ENCODE measurements at places on chromosomes 16 and 17.

DNA sequence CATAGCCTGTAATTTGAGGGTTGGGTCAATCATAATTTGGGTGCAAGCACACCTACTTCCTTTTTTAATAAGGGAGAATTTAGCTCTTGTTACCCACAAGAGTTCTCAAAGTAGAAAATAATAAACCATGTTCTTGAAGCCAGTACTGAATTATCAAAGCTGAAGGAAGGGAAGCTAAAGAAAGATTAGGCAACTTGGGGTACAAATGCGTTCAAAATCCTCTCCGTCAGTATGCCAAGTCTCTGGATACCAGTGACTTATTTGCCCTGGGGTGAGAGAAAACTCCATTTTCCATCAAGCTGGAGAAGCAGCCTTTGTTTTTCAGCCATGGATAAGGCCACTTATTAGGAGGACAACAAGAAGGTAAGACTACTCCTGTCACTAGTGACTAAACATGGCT, 23.5 kb upstream of the DHRS13 start:
- DNase-seq = no peak

GRCh38 chr17:73546114-73546513, 98.1 kb downstream of the SDK2 start:
- no peak for DNase-seq

GRCh38 chr17:19706791-19707727, 9.3 kb downstream of the SLC47A2 start:
- no peak for DNase-seq

DNA sequence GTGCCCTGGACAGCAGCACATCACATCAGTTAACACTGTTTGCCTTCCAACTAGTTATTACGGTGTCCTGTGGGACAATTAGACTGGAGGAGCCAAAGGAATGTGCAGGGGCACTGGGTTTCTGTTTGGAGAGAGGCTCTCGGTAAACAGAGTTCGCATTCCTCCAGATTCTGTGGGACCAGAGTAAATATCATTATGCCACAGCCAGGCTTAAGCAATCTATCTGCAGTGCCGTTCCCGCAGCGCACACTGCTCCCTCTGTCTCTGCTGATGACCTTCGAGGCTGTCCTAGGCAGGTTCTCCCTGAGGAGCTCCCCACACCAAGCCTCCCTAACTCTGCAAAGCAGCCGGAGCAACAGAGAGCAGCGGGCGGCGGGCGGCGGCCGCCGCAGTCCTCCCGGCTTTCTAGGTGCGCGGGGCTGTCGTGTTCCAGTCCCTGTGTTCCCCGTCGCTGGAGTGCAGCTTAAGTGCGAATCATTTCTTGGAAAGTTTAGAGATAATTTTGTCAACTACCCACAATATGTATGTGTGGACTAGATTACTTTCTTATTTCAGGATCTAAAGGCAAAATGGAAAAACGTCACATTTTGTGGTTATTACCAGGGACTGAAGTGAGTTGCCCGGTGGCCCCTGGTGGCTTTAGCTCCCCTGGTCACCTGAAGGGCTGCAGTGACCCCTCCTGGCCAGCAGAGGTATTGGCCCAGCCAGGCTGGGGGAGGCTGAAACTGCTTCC, 43.3 kb downstream of the PGS1 start:
- DNase-seq = no peak

DNA sequence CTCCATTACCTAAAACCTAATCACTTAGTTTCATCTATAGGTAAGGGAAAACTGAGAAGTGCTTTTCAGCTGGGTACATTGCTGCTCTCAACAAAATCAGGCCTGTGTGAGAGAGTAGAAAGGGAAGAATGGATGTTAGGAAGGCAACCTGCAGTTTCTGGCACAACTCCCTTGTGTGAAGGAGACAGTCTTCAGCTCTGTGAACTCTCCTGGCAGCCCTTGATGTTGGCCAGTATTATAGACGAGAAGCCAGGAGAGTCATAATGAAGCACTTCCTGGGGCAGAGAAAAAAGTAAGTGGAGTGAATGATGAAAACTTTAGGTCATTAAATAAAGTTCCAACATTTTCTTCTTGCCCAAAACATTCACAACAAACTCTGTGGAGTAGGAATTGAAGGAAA, 260.1 kb downstream of the IRX3 start:
- no peak for DNase-seq

DNA sequence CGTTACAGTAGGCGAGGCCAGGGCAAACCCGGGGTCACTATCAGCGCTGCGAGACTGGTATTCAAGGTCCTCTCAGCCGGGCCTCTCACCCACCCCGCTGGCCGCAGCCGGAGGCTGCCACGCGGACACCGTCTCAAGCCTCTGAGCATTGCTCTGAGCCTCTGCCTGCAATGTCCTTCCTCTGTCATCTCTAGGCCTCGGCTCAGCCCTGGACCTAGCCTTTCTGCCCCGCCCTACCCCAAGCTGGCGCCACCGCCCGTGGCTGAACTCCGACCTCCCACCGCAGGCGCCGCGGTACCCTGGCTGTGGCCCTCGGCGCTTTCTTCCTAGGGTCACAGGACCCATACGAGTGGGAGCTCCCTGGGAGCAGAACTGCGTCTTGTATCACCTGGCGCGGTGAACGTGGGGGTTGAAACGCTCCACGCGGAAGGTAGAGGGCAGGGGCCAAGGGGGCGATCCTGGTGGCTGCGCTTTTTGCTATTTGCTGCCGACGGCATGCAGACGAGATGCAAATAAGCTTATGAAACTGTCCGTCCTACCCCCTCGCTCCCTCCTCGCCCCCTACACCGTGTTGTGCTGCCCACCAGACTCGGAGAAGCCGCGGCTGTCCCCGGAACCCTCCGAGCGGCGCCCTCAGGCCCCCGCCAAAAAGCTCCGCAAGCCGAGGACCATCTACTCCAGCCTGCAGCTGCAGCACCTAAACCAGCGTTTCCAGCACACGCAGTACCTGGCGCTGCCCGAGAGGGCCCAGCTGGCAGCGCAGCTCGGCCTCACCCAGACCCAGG, 3.7 kb downstream of the DLX4 start:
- no peak for DNase-seq

DNA sequence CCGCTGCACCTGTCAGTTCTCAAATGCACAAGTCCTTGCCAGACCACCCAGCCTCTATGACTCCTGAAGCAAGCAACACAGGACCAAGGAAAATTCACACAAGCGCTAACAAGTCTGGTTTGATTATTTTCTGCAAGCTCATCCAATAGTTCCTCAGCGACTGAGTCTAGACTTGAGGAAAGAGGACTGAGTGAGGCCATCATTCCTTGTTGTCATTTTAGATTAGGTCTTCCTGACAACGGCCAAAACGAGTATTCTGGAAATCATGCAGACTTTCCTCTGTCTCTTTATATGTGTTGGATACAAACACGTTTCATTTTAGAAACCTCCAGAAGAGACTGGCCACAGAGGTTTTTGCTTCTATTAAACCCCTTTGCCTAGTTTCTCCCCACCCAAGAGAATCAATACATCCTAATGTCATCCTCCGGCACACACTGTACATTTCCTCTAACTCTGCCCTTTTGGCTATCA, 561 bp downstream of the CCDC47 start:
- no peak for DNase-seq

GRCh38 chr17:75445296-75445695, 11.1 kb upstream of the TMEM94 start:
- no peak for DNase-seq

DNA sequence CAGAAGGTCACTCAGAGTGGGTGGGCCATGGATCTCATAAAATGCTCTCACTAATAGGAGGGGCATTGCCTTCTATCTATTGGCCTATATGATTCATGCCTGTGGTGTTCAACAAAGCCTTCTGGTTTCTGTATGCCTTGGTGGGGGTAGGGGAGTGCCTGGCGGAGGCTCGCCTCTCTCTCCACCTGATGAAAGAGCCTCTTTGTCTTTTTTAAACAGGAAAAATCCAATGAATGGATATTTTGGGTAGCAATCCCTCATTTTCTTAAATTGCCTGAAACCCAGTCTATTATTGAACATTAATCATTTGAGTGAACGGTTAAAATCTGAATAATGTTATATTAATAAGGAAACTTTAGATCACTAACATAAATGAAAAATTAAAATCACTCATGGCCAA, 90.6 kb downstream of the TOX3 start:
- DNase-seq = no peak

DNA sequence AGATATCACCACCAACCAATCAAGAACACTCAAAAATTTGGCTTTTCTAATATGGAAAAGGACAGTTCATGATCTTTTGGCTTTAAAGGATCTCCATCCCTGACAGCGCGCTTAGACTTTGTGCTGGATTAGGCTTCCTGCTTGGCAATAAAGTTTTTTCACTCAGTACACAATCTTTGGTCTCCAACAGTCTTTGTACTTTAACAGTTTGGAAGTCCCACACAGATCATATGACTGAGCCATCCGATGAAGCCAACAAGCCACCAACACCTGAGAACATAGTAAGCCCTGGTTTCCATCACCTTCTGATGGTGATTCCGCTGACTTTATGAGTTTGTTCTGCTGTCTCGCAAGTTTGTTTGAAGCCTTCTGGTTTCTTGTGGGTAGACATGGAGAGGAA, 34.3 kb downstream of the SMURF2 start:
- no peak for DNase-seq

- no peak for DNase-seq
Observed at GRCh38 chr17:66960613-66961012, 3.9 kb upstream of the CACNG4 start.

- DNase-seq = no peak
Observed at GRCh38 chr17:6052926-6053325, 17.3 kb upstream of the WSCD1 start.

DNA sequence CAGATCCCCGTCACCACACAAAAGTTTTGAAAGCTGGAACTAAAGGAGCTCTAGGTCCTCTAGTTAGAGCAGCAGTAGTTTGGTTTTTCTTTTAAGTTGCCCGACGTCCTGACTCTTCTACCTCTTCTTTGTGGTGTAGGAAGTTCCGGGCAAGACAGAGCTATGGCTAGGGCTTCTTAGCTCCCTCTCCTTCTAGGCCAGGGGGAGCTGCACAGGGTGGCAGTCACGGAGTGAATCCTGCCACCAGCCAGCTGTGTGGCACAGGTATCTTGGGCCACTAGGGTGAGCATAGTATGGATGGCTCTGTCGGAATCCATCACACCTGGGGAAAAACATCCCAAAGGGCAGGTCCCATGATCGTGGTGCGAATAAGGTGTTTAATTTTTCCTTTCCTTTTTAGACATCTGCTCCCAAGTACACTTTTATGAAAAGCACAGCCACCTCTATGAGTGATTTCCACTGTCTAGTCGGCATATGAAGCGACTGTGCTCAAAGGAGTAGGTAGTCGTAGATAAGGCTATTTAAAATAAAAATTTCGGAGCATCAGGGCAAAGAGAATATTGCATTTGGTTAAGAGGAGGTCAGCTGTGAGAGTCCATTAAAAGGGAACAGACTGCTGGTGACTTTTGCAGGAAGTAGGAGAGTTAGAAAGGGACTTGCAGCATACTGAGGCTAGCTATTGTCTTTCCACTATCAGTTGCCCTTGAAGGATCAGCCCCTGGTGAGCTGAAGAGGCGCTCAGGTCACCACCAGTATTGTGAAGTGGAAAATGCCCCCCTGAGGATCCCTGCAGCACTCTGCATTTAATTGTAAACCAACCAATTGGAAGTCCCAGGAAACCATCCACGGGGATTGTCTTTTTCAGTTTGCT, 2.1 kb downstream of the PRKCA start:
- no peak for DNase-seq

DNA sequence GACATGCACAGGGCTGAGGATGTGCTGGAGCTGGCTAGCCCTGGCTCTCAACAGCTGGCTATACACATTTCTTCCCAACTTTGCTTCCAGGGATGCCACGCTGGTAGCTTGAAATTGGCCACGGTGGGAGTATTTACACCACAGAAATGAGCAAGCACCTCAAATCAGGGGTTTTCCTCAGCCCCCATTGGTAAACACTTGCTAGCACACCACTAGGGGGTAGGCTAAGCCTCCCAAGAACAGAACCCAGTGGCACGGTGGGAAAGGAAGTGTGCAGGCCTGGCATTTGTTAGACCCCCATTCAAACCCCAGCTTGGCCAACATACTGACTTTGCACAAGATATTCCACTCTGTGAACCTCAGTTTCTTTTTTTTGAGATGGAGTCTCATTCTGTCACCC, 12.9 kb downstream of the DRC3 start:
- no peak for DNase-seq

GRCh38 chr16:89808475-89808874, 8.0 kb downstream of the FANCA start:
- no peak for DNase-seq

Data from NCI-H1417 treated with DMSO at 0.1 percent for 48 hours (cell line).